Hematopoietic multipotent progenitor cell treated with erythropoietin and hydrocortisone succinate and interleukin-3 and kit ligand, for 6 days (in vitro differentiated cells): ENCODE measurements at places on chromosomes 5 and 9.

DNA sequence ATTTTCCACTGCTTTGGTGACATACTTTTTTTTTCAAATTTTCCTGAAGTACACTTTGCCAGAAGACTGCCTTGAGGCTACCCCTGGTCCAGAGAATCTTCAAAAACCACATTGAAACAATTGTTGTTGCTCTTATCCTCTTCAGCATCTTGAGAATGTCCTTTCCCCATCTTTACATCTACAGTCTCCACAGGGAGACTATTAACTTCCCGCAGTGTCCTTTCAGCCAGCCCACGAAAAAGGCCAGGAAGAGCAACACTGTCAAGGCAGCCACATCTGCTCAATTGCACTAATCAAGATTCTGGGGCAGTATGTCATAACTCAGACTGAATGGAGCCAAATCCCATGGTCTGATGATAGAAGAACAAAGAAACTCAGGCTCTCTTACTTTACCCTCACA lies 148.3 kb downstream of the ENC1 start:
- DNase-seq = no peak

- DNase-seq = no peak
Measured at GRCh38 chr5:79193643-79194042, 42.3 kb upstream of the JMY start.

DNA sequence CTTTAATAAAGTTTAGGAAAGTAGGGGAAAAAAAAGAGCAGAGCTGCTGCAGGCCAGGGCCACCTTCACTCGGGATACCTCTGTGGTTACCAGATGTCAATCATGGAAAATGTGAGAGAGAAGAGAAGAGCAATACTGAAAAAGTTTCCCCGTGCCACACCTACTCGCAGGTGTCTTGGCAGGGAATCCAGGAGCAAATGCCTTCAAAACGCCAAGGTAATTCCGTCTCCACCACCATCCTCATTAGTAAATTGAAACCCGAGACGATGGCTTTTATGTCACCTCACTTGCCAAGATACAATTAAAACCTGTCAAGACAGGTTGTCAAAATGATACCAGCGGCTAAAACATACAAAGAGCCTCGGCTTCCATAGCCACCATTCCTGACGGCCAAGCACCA lies 49.7 kb downstream of the FAM81B start:
- DNase-seq = no peak

- DNase-seq = no peak
Measured at GRCh38 chr5:150553911-150554310, 46.0 kb downstream of the NDST1 start.

- DNase-seq = no peak
Measured at GRCh38 chr9:127516835-127517607, 65.7 kb downstream of the LRSAM1 start.

GRCh38 chr5:82798676-82799075 lies 278.5 kb downstream of the TMEM167A start:
- DNase-seq = no peak

GRCh38 chr9:127642082-127642740 lies 30.1 kb downstream of the STXBP1 start:
- no peak for DNase-seq

DNA sequence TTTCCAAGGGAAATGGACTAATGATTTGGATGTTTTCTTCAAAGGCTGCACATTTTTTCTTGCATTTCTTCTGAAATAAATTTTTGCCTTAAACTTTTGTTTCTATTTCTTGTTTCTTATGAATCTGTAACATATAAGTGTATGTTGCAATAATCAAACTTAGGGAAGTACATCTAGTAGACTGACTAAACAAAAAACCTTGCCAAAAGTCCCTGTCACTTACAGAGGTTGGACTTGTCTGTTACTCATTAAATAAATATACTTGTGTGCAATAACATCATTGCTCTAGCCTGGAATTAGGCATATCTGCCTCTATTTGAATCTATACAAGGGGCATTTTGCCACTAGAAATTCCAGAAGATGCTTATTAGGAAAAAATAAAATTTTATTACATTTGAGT lies 56.6 kb downstream of the C6 start:
- no peak for DNase-seq

GRCh38 chr5:68033029-68033428 lies 182.5 kb upstream of the PIK3R1 start:
- no peak for DNase-seq

- DNase-seq = no peak
Measured at GRCh38 chr9:81382281-81382680, 307.1 kb downstream of the TLE1 start.

DNA sequence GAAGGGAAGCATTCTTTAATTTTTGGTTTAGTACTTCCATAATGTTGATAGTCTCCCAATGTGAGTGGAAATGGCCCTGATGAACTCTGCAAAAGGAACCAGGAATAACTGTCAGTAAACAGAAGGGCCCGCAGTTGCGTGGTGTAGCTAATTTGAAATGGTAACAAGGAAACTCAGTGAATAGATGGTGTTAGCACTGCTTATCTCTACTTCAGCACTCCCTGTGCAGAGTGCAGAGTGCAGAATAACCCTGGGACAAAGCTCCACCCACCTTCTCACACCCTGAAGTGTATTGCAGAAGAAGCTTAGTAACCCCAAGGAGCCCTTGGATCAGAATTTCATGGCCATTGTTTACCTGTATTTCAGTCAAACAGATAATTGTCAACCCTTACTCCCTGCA lies 158.9 kb downstream of the PCSK5 start:
- peak; percentile 10 for DNase-seq

- no peak for DNase-seq
Measured at GRCh38 chr5:132455614-132456115, 34.9 kb downstream of the IRF1 start.

GRCh38 chr9:135565636-135566035 lies 4.1 kb downstream of the PAEP start:
- no peak for DNase-seq

- DNase-seq = no peak
Measured at GRCh38 chr5:84816746-84817547, 432.3 kb upstream of the EDIL3 start.

DNA sequence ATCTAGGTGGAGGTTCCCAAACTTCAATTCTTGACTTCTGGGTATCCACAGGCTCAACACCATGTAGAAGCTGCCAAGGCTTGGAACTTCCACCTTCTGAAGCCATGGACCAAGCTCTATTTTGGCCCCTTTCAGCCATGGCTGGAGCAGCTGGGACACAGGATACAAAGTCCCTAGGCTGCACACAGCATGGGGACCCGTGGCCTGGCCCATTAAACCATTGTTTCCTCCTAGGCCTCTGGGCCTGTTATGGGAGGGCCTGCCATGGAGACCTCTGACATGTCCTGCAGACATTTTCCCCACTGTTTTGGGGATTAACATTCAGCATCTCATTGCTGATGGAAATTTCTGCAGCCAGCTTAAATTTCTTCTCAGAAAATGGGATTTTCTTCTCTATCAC lies 1908.0 kb downstream of the EFNA5 start:
- DNase-seq = no peak

GRCh38 chr9:131492070-131492469 lies 10.6 kb upstream of the POMT1 start:
- DNase-seq = no peak

- no peak for DNase-seq
Measured at GRCh38 chr9:106532306-106533015, 330.5 kb upstream of the ZNF462 start.

DNA sequence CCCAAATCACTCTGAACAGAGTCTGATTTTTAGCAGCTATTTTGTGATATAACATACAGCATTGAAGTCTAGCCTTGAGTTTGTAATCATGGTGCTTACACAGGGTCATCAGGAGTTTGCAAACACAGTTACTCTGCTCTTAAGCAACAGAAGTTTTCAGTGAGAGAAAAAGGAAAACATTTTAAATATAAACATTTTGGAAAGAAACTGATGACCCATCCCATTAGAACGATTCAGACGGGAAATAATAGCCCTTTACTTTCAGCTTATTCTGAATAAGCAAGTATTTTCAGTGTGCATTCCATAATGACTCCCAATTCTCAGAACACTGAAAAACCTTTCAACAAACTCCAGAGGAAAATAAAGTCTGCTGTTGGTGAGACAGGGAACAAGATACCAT lies 46.7 kb upstream of the TMC1 start:
- no peak for DNase-seq

GRCh38 chr5:137583129-137583528 lies 84.0 kb upstream of the SPOCK1 start:
- no peak for DNase-seq

DNA sequence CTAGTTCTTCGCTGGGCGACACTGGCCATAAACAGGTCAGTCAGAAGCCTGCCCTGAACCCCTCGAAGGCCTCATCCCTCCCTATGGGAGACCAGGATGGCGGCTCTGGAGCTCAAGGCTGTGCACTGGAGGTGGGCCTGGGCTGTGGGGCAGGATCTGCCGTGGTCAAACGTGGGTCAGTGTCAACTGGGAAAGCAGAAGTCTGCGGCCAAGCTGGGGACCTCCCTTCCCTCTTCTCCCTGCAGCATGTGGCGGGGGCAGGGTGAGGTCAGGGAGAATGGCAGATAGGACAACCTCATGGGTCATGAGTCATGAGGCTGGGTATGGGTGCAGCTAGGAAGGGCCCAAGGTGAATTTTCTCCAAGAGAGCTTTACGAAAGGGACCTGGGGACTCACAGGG lies 132.9 kb downstream of the RXRA start:
- no peak for DNase-seq

DNA sequence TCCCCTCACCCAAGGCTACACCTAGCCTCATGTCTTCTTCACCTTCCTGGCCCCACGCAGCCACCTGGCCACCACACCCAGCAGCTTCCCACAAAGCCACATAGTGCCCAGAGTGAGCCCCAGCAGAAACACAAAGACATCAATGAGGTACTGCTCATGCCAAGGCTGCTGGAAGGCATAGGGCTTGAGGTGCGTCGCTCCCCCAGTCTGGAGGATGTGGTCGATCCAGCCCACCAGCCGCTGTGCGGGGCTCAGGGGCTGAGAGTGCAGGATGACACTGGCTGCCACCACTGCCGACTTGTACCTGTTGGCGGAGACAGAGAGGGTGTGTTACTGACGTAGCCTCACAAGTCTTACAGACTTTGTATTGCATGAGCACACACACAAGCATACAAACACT lies 15.8 kb upstream of the CAPSL start:
- no peak for DNase-seq

- DNase-seq = no peak
Measured at GRCh38 chr9:108322326-108323098, 533.3 kb downstream of the ACTL7B start.

GRCh38 chr9:94656200-94656599 lies 16.9 kb upstream of the FBP1 start:
- DNase-seq = peak; percentile 70

DNA sequence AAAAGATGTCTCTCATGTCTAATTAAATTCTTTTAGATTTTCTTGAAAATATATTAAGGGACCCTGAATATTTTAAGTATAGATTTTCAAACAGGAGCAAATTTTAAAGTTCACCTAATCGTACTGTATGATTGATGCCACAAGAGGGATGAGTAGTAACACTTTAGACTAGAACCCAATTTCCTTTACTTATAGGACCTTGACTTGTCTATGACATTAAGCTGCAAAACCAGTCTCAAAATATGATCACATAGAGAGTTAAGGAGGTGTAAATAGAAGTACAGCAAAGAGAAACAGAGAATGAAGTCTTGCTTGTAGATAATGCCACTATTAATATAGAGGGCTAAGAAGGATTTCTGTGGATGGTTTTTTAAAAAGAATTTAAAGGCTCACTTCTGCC lies 312.9 kb upstream of the PRR16 start:
- no peak for DNase-seq

- no peak for DNase-seq
Measured at GRCh38 chr9:86943201-86944113, 3.8 kb downstream of the GAS1 start.

- DNase-seq = no peak
Measured at GRCh38 chr5:73733219-73733618, 107.2 kb downstream of the ARHGEF28 start.

GRCh38 chr5:154107756-154108155 lies 69.0 kb downstream of the MFAP3 start:
- DNase-seq = no peak

GRCh38 chr5:2751592-2752021 lies at the start of gene IRX2:
IRX2 (minus strand) TSS chr5:2751677; CDS start chr5:2751413, 264 bp downstream.
- peak; percentile 65 for DNase-seq

DNA sequence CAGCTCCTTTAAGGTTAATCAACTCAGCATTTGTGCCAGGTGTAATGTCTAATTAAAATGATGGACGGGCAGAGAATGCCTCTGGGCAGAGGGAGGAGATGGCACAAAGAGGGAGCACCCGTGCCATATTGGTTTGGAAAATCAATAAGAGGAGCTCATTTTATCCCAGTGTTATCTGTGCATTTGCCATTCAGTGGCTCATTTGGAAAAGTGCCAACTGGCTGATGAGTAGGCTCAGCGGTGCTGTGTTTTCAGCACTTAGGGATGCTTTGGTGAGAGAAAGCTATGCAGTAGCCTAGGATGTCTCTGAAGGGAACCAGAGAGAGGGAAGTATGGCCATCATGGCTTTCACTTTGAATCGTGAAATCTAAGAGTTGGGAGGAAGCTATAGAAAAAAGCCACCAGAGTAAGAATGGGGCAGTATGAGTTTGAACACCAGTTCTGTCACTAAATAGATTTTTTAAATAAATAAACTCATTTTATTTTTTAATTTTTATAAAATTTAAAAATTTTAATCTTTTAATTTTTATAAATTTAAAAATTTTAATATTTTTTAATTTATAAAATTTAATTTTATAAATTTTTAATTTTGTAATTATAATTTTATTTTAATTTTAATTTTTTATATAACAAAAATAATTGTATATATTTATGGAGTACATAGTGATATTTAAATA lies 472.8 kb downstream of the BRINP1 start:
- peak; percentile 1 for DNase-seq

- no peak for DNase-seq
Measured at GRCh38 chr5:74281166-74281565, 359.4 kb downstream of the ENC1 start.

- no peak for DNase-seq
Measured at GRCh38 chr5:111016801-111017200, 54.7 kb upstream of the TSLP start.

- no peak for DNase-seq
Measured at GRCh38 chr9:73067074-73067473, 84.6 kb upstream of the ANXA1 start.

- no peak for DNase-seq
Measured at GRCh38 chr5:167709625-167710024, 581.8 kb upstream of the WWC1 start.

- DNase-seq = no peak
Measured at GRCh38 chr5:9282211-9282610, 263.7 kb downstream of the SEMA5A start.

GRCh38 chr9:120348951-120349429 lies 231.0 kb downstream of the CDK5RAP2 start:
- peak; percentile 57 for DNase-seq

GRCh38 chr9:127809540-127810377 lies 7.1 kb downstream of the FPGS start:
- peak; percentile 79 for DNase-seq

GRCh38 chr5:172782169-172783039 lies 11.4 kb upstream of the DUSP1 start:
- DNase-seq = peak; percentile 70

- no peak for DNase-seq
Measured at GRCh38 chr9:26813247-26813646, 79.4 kb downstream of the CAAP1 start.

- DNase-seq = no peak
Measured at GRCh38 chr9:84891924-84892323, 222.4 kb downstream of the NTRK2 start.
